Fibroblast of skin of back (primary cell): ENCODE measurements at places on chromosomes 12 and 14.
A peak's percentile ranks its signal among the peaks of the same experiment; 100 is the strongest.

DNA sequence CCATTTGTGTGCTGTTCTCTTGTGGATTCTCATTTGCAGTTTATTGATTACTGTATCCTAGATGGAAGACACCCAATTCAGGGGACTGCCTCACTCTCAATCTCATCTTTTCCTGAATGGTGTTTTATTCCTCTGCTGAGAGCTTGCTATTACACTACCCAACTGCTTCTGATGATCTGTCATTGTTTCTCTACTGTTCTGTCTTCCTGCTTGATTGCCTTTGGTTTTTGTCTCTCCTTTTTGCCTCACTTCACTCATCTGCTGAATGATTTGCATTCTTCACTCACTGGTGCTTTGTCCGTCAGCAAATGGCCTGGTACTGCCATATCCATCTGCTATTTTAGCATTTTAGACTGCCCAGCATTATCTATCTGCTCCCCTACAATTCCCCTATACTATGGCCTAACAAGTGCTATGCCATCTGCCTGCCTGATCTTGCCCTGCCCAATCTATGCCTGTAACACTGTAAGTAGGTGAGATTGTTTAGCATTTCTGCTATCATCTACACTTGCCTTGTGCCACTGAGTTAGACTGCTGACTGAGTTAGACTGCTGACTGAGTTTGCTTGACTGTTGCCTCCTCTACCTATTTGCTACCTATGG, 335.1 kb downstream of the GPHN start:
- no peak for DNase-seq

- no peak for DNase-seq
Measured at GRCh38 chr14:51818748-51819380, 41.5 kb upstream of the GNG2 start.

DNA sequence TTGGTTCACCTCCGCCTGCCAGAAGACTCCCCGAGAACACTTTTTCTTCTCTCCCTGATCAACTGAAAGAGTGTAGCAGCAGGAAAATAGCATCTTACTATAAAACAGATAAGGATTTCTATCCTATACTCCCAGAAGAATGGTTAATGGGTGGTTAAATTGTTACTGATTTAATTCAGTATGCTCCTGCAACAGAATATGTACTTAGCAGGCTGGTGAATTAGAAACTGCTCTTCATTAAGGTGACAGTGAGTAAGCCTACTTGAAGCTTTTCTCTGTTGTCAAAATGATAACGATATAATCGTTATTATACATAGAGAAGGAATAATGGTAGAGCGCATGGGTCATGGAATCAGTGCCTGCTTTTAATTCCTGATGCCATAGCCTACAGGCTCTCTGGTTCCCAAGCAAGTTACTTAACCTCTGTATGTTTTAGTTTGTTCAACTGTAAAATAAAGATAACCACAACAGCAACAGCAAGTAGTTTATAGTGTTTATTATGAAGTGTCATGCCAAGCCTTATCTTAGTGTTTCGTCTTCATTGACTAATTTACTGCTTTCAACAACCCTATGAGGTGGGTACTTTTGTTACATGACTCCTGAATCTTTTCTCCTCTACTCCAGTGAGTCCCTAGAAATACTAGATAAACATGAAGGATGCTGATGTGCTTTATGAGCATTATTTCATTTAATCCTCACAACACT, 392.6 kb downstream of the CCDC91 start:
- DNase-seq, result no peak

- no peak for DNase-seq
Measured at GRCh38 chr12:98743362-98743953, 98.4 kb downstream of the APAF1 start.

DNA sequence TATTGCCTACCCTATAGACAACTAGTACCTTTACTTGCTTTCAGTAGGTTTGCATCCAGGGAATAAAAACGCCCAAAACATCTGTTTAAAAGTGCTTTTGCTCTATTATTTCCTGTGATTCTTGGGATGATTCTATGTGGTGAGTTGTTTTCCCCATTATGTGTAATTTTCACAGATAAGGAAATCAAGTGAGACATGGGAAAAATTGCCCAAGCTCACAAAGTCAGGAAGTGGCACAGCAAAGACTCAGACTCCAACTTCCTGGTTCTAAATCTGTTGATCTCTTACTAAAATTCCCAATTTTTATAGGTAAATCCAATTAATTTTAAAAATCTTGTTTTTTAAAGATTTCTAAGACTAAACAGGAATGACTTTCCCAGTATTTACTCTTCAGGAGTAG, 39.0 kb downstream of the NID2 start:
- peak; percentile 35 for DNase-seq

DNA sequence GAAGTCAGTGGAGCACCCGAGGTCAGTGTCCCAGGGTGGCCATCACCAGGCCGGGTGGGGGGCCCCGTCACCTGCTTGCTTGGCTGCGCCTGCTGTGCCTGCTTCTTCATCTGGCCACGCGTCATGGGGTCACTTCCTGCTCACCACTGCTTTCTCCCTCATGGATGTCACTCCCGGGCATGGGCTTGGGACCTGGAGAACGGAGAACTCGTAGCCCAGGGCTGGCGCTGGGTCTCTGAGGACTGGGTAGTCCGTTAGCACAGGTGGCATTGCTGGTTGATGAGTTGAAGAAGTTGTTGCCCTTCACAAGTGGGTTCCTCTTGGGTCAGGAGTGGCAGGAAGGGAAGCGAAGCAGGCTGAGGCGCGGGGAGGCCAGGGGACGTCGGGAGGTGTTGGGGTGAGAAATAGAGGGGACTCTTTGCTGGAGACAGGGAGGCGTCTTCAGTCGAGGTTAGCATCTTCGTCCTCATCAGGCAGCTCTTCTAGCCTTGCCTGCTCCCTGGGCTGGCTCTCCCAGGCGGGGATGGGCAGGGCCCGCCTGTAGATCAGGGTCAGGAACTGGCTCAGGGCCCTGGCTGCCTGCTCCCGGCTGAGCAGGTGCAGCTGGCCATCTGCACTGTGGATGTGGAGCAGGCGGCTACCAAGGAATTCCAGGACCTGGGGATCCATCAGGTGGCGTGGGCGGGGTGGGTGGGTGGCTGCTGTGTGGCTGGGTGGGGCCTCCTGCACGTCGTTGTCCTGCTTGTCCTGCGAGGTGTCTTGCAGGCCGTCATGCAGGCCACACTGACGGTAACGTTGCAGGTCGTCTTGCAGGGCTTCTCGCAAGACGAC, 23.0 kb downstream of the RTL1 start:
- DNase-seq, result no peak

DNA sequence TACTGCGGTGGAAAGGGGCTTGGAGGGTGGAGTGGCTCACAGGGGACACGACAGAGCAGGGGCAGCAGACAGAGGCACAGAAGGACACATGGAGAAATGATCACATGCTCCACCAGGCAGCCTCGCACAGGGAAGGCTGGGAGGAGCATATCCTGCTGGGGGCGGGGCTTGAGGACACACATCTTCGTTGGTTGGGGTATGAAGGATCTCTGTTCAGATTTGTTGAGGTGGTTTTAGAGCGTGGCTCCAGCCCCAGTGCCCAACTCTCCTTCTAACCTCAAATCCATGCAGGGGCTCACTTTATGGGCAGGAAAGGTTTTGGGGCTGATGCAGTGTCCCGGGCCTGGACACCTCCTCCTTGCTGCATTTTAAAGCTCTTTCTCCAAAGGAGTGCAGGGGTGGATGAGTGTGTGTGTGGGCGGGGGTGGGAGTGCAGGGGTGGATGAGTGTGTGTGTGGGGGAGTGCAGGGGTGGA, 733 bp upstream of the P3H3 start:
- peak; percentile 85 for DNase-seq

DNA sequence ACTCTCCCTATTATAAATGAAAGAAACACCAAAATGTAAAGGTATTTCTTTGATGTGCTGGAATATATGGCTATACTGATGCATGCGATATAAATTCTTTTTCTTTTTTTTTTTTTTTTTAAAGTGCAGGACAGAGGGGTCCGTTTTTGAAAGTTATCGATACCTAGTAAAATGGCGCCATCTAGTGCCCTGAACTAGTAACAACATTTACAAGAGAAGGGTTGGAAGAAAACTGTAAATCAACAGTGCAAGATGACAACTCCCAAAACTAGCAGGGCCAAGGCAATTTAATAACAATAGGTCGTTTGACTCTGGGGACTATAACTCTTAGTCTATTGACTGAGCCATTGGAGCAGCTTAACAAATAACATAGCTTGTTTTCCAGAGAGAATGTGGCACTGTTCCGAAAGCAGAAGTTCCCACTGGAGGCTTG, 137.7 kb downstream of the SPTSSA start:
- peak; percentile 36 for DNase-seq

- DNase-seq, result no peak
Measured at GRCh38 chr14:21997300-21997699, 323.7 kb upstream of the OR4E1 start.

GRCh38 chr12:114393569-114393968, 12.4 kb downstream of the TBX5 start:
- no peak for DNase-seq

DNA sequence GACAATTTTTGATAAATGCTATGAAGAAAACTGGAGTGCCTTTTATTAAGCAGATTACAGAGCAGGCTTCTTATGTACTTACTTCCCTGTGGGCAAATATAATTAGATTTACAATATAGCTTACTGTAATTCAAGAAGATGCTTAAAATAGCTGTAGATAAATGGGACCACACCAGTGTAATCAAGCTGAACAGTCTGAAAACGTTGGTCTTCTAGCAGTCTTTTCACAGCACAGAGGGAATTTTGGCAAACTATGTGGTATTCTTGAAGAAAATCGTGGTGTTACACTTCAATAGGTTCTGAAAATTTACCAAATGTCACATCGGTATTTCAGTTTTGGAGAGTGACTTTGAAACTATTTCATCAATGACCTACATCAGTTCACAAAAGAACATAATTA, 47.7 kb downstream of the SLC16A7 start:
- no peak for DNase-seq

DNA sequence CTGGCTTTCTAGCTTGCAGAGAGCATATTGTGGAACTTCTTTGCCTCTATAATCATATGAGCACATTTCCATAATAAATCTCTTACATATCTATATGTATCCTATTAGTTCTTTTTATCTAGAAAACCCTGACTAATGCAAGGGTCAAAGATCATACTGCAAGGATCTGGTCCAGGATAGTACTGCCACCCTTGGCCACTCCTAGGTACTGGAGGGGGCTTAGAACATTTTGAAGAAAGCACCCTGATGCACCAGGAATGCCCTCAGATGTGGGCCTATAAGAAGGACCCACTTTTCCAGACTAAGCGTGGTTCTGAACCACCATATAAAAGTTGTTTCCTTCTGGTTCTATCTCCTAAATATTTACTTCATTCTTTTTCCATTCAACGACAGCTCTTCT, 14.6 kb downstream of the ATXN7L3B start:
- no peak for DNase-seq

- DNase-seq, result no peak
Measured at GRCh38 chr14:100146531-100147091, 12.8 kb downstream of the DEGS2 start.

DNA sequence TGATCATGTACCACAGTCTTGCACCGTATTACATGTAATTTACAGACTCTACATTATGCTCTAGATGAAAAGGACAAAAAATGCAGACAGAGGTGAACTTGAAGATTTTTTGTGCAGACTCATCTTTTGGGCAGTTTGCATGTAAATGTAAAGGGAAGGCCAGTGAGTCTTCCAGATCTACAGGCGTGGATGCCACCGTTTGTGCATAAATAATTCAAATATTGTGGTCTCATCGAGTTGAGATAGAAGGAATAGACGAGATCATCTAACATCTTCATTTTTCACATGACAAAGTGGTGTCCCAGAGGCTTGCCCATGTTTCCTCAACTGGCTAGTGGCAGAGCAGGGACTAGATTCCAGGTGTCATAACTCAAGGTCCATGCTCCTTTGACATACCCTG, 125.2 kb downstream of the ALX1 start:
- no peak for DNase-seq

GRCh38 chr12:44000309-44000952, 164.6 kb downstream of the TMEM117 start:
- DNase-seq, result peak; percentile 50

- DNase-seq, result peak; percentile 10
Measured at GRCh38 chr14:94571395-94571794, 9.8 kb upstream of the SERPINA5 start.

DNA sequence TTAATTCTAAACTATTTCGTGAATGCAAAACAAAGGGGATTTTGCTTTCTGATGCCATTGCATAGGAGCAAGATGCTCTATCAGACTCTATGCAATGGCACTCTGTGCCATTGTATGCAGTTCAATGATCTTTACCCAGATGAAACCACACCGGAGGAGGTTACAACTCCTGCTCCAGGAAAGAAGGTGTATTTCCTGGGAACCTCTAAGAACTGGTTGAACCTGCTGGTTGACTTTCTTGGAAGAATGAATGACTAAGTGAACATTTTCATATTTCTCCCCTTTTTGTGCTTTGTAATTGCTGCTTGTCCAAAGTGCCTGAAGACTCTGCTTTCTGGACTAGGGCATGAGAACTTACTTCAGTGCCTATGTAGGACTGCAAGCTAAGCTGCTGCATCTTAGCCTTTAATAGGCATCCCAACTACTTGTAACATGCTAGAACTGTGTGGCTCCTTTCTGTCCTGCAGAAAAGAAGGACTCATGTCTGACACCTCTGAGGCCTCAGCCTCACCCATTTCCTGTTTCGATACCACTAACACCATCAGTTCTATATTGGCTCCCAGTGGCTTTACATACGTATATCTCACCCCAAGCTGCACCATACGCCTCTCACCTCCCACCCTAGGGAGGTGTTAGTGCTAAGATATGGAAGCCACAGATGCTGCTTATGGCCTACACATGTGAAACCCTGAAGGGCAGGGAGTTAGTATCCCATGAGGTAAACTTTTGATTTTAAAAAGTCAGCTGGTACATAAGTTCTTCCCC, 193.5 kb upstream of the CNOT2 start:
- DNase-seq, result no peak

GRCh38 chr12:25434515-25434914, 118.6 kb downstream of the LMNTD1 start:
- DNase-seq, result no peak

DNA sequence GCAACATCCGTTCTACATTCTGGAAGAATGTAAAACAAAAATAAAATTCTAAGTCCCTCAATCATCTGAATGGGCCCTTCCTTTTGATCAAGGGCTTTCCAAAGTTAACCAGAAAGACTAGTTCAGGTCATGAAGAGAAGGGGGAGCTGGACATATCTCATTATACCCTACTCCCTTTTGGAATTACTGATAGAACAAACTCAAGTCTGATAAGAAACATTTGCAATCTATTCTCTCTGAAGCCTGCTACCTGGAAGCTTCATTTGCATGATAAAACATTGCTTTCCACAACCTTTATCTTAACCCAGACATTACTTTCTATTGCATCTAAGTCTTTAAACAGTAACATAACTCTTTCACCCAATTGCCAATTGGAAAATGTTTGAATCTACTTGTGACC, 8.3 kb upstream of the ACSM4 start:
- no peak for DNase-seq
